ENCODE measurements at places on chromosomes 11 and 22. TPM values are rescaled to one million over a fixed set of nuclear protein-coding genes. Genes with fewer than 3 reads are reported as not detected.

The C11orf91 gene
- not detected for total RNA-seq

The NXF1 gene
- 38.1 TPM for total RNA-seq

The CSNK2A3 gene
- total RNA-seq: 1.4 TPM

The CLCF1 gene
- 2.7 TPM for total RNA-seq

DNA sequence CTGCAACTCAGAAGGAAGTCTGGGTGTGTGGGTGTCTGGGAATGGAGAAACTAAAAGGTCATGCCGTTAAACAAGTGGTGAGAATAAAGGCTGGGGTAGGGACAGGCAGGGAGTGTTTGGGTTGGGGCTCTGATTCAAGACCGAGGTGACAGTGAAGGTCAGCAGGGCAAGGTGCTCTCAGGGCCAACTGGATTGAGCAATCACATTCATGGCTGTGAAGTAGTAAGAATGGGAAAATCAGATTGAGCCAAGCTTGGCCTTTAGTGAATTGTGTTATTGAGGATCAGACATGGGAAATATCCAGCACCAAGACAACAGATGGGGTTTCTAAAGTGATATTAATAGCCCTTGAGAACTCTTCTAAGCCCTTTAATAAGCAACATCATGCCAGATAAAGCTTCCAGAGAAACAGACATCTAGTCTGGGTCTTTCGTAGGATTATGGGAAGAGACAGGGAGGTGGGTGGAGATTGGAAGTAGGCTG is 24.3 kb downstream of the SCN3B start:
- DNase-seq: no peak
- H3K4me3 ChIP-seq: no peak overlapping the region
- no peaks in the 10 kb centered on the region for H3K36me3 ChIP-seq
- H3K27me3 ChIP-seq: no peaks in the 10 kb centered on the region
- H3K4me1 ChIP-seq: no peaks in the 10 kb centered on the region

- H3K27ac ChIP-seq: no peak overlapping the region
- H3K36me3 ChIP-seq: no peaks in the 10 kb centered on the region
- no peak for DNase-seq
- H3K27me3 ChIP-seq: no peaks in the 10 kb centered on the region
- H3K4me1 ChIP-seq: no peaks in the 10 kb centered on the region
Observed at GRCh38 chr11:130528298-130529261, 80.1 kb downstream of the ADAMTS15 start.

DNA sequence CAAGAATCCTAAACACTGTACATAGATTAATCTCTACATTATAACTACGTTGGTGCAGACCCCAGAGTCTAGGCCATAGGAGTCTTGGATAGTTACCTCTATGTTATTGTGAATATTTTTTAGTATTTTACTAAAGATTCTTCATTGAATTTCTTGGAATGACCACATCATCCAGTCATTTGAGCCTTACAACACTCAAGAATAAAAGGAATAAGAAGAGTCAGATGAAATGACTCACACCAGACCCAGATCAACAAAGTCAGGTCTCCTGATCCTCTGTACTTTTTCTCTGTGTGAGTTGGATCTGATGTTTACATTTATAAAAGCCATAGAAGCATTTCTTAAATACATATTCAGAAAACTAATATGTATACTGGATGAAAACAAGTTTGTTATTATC is 179.2 kb upstream of the ARHGAP20 start:
- H3K4me3 ChIP-seq: no peak overlapping the region
- no peaks in the 10 kb centered on the region for H3K36me3 ChIP-seq
- no peak for DNase-seq
- H3K4me1 ChIP-seq: no peaks in the 10 kb centered on the region

- H3K4me3 ChIP-seq: no peak overlapping the region
- H3K4me1 ChIP-seq: no peaks in the 10 kb centered on the region
- no peaks in the 10 kb centered on the region for H3K27me3 ChIP-seq
- H3K27ac ChIP-seq: no peak overlapping the region
- no peaks in the 10 kb centered on the region for H3K36me3 ChIP-seq
- no peak for DNase-seq
Observed at GRCh38 chr11:134780486-134781147, 368.6 kb upstream of the B3GAT1 start.

GRCh38 chr11:67372993-67373647 is at the start of gene CLCF1:
CLCF1 (minus strand) TSS chr11:67373598; CDS start chr11:67373539, 59 bp downstream.
- peaks cover 41% of the 10 kb centered on the region for H3K4me1 ChIP-seq
- DNase-seq: no peak
- H3K27ac ChIP-seq: peak within 1 kb of the TSS; percentile 96
- H3K36me3 ChIP-seq: no peaks in the 10 kb centered on the region
- H3K27me3 ChIP-seq: no peaks in the 10 kb centered on the region

DNA sequence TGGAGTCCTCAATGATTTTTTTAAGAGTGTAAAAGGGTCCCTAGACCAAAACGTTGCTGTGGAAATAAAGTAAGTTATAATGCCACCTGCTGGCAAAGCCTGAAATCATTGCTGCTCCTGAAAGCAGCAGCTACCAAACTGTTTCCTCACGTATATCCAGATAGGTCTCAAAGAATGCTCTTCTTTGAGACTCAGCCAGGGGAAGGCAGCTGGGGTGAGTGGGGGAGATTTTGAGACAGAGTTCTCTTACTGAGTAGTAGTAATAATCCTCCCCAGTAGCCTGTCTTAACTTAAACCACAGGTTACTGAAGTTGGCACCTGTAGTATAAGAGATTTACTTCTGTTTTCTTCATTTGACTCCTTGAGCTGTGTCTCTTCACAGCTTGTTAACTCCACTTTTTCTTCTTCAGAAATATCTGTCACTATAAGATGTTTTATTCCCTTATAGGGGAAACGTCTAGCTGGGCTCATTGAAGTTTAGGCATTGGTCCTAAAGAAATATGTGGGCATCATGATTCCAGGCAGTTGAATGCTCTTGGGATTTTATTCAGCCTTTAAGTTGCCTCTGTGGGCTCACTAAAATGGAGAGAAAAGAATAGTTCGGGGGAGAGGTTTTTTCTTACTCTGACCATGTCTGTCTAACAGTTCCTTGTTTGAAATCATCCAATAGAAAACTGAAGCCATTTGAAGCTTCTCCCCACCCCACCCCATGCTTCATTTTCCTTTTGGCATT is 77.9 kb downstream of the BTBD10 start:
- H3K27ac ChIP-seq: no peak overlapping the region
- no peaks in the 10 kb centered on the region for H3K4me1 ChIP-seq
- no peaks in the 10 kb centered on the region for H3K27me3 ChIP-seq
- H3K4me3 ChIP-seq: no peak overlapping the region
- no peak for DNase-seq
- peaks cover 34% of the 10 kb centered on the region for H3K36me3 ChIP-seq

All from esophagus squamous epithelium (tissue), 5 donors.